Activated T-cell treated with anti-CD3 and anti-CD28 coated beads, Interleukin-2, amount 50 U/mL, for 1 hour (primary cell): ENCODE measurements at places on chromosomes 4 and X.

GRCh38 chr4:113331811-113332210 is 282.4 kb downstream of the ANK2 start:
- no peak for DNase-seq

DNA sequence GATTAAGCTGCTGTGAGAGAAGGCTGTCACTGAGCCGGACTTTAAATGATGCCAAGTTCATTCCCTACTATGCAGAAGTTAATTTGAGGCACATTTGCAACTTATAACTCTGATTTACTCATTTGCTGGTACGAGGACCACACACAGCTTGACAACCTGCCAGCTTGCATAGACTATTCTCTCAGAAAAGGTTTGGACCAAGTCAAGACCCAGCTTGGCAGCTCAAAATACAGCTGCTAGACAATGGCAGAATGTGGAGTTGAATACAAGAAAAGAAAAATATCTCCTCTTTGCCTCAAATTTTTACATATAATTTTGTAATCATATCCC is 338.9 kb downstream of the DHX15 start:
- DNase-seq = no peak

DNA sequence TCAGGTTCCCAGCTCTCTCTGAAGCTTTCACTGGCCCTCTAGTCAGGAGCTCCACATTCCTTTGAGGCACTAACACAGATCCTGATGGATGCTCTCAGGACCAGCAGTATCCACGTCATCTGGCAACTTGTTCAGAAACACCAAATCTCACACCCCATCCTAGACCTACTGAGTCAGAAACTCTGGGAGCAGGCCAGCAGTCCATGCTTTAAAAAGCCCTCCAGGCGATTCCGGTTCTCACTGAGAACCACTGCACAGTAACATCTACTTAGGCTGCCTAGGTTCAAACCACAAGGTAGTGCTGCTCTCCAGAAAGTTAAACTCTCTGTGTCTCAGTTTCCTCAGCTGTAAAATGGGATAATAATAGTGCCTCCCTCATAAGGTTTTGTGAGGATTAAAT is 55.3 kb downstream of the CCDC158 start:
- DNase-seq = no peak

GRCh38 chr4:119005928-119006460 is 117.3 kb downstream of the SYNPO2 start:
- DNase-seq = no peak

DNA sequence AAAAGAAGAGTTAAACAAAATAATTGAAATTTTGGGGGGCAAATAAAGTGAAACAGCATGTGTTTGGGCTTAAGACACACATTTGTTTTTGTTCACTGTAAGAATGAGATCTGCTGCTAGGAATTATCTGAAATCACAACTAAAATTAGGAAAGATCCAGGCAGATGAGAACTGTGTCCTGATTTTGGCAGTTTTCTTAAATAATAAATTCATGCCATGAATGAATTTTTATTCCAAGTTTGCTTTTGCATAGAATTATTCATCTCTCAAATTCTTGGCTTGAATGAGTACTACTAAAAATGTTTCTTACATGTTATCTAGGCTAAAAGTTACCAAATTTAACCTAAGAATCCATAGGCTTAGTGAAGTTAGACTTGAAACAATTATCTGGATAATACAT is 321.7 kb downstream of the ANK2 start:
- no peak for DNase-seq

GRCh38 chr4:19224820-19225219 is 1026.9 kb upstream of the SLIT2 start:
- no peak for DNase-seq
